ENCODE measurements at places on chromosomes 4 and X.

- no peak for ATAC-seq
Measured at GRCh38 chr4:151267822-151268535, 9.0 kb upstream of the PRSS48 start.

DNA sequence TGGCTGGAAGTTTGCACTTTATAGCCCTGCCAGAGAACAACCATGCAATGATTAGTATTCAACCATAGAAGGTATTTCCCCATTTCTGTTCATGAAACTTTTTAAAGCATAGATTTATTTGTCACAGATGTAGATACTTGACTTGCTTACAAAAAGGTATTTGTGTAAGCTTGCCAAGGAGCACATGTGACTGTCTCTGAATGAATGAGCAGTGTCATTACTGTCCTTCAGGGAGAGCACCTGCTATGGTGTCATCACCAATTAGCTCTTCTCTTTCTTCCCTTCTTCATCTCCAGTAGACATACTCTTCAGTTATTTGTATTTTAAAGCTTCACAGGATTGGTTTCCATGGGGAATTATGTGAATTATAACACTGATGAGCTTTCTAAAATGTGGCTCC lies 1064.7 kb upstream of the GRIA3 start:
- ATAC-seq: no peak

DNA sequence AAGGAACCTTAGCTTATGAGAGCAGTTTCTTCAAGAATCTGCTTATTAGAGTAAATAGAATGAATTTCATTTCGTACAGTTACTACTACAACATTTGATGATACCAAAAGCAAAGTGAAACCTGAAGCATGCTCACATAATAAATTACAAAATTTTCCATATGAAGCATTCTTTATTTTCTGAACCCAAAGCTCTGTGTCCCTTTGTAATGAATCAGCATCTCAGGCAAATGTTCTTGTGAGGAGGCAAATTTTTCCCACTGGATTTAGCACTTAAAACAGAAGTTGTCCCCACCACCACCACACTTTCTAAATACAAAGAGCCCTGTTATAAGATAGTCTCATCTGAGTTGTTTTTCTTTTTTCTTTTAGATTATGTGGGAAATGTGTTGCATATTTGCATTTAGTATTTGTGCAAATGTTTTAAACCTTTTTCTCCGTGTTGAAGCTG lies 70.7 kb upstream of the NFKB1 start:
- no peak for ATAC-seq

DNA sequence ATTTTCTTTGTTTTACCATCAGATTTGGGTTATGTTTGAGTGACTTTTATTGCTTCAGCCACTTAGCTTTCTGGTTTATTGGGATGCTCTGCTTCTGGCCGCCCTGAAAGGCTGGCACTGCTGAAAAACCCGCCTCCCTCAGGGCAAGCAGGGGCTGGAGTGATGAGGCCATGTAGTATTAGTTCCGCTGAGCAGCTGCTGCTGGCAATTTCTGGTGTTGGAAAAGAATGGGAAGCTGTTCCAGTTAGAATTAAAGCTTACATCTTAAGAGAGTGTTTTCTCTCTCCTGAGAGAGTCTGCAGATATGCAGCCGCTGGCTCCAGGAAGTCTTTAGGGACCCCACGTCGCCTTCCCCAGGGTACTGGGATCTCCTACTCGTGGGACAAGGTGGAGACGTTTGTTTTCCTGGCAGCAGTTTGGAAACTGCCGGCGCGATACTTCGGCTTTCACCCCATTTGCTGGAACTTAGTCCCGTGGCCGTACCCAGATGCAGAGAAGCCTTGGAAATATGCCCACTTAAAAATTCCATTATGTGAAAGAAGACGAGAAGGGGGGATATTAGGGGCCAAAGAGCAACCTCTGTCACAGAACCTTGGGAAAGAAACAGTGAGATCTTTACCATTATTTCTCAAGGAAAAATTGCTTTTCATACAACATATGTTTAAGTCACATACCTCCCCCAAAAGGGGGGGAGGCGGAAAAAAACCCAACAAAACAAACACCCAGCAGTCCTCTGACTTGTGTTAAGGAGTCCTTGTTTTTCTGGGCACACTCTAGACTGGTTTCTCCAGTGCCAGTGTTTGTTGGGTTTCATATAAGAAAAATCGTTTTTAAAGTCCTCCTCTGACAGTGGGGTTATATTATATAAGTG lies 72.6 kb downstream of the TMEM131L start:
- ATAC-seq: no peak

GRCh38 chr4:123327346-123327745 lies 69.2 kb upstream of the SPRY1 start:
- ATAC-seq: no peak

DNA sequence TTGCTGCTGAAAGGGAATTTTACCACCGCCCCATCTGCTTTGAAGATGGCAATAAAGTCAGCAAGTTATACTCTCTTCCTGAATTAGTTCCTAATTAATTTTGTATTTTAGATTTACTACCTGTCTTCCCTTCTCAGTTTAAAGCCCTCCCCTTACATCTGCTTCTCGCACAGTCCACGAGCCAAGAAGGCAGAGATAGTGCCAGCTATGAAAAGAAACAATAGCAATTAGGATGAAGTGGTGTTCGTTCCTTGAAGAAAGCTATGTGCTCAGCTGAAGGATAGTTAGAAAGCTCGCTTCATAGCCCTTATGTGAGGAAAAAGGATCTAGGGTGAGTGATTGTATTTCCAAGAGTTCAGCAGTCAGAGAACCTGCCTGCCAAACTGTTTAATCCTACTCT lies 1678.8 kb upstream of the TENM3 start:
- no peak for ATAC-seq

All from activated CD4-positive, CD25-positive, alpha-beta regulatory T cell treated with anti-CD3 and anti-CD28 coated beads, Interleukin-2, amount 50 U/mL, for 24 hours (primary cell).